ENCODE measurements at places on chromosomes 2 and 18.
A peak's percentile ranks its signal among the peaks of the same experiment; 100 is the strongest.

DNA sequence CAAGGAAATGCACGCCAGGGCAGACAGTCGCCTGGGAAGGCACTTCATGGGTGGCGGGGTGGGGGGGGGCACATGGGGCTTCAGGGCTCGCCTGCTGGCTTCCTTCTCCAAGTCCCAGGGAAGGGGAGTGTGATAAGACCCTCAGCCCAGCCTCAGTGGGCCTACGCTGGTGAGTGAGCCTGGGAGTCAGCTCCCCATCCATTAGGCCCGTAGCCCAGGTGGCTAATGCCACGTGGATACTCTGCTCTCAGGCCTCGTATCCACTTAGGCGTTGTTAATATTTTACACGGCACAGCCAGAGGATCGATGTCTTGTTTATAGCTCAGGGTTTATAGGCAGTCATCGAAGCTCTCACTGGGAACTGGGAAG lies 47.1 kb downstream of the KCNIP3 start:
- DNase-seq, result no peak

GRCh38 chr2:211867845-211868451 lies 670.7 kb downstream of the ERBB4 start:
- peak; percentile 66 for DNase-seq

GRCh38 chr2:23603156-23603555 lies 218.2 kb downstream of the KLHL29 start:
- DNase-seq, result no peak

DNA sequence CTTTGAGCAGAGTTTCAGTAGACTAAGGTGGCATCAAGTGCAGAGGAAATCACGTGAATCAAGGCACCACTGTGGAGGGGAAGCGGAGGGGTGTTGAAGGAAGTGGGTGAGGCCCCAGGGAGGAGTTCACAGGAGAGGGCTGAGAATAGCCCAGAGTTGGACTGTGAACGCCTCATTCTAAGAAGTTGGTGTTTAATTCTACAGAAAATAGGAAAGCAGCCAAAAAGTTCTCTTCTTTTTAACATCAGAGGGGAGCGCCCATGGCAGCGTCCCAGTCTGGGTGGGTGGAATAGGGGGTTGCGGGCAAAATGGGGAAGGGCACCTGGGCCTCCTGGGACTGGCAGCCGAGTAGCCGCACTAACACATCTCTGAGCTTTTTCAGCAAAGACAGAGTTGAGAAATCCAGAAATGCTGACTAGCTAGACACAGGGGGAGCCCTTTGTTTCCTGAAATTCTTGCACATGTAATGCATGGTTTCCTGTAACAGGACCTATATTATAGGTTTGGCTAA lies 97.0 kb downstream of the NEB start:
- DNase-seq, result no peak

- no peak for DNase-seq
Observed at GRCh38 chr18:78611869-78612268, 367.7 kb upstream of the SALL3 start.

- DNase-seq, result no peak
Observed at GRCh38 chr2:226756131-226756530, 43.5 kb downstream of the IRS1 start.

DNA sequence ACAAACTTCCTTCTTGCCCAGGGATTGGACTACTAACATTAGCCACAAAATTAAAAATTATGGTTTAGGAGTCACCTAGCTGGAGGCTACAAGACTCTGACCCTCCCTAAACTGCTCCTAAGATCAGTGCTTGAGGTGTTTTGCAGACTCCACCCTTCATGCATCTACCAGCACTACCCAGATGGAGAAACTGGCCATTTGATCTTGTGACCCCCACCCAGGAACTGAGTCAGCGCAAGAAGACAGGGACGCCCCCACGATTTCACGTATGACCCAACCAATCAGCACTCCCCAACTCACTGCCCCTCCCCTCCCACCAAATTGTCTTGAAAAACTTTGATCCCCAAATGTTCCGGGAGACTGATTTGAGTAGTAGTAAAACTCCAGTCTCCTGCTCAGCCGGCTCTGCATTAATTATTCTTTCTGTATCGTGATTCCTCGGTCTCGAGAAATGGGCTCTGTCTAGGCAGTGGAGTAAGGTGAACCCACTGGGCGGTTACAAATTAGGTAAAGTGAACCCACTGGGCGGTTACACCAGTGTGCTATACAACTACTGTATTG lies 40.1 kb upstream of the CCDC88A start:
- DNase-seq, result no peak

DNA sequence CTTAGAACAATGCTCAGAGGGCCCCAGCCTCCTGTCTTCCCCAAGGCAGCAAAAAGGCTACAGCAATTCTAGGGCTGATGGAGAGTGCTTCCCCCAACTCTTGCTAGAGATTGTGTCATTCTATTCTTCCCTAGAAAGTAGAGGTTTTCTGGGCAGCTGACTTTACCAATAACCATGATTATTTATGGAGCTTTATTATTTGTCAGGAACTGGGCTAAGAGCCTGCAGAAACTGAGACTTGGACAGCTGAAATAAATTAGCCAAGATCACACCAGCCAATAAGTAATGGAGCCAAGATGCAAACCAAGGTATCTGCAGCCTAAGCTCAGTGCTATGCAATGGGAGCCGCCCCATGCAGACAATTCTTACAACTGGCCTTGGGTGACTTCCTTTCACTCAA lies 84.8 kb downstream of the CCBE1 start:
- DNase-seq, result no peak

- DNase-seq, result no peak
Observed at GRCh38 chr2:128379021-128380015, 60.6 kb upstream of the HS6ST1 start.

DNA sequence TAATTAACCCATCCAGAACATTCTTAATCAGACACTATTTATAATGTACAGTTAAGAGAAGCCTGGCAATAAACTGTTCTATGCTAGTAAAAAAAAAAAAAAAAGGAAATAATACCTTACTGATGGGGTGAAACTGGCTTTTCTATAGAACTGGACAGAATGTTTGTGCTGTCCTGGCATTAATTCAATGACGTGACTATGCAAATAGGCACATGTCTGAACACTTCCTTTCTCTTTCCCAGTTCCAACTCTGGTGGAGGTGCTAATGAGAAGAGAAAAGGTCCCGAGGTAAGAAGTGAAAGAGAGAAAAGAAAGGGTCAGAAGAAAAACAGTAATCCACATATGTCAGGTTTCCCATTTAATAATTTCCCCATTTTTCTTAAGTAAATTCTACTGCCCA lies 508.4 kb downstream of the ZEB2 start:
- DNase-seq, result no peak

DNA sequence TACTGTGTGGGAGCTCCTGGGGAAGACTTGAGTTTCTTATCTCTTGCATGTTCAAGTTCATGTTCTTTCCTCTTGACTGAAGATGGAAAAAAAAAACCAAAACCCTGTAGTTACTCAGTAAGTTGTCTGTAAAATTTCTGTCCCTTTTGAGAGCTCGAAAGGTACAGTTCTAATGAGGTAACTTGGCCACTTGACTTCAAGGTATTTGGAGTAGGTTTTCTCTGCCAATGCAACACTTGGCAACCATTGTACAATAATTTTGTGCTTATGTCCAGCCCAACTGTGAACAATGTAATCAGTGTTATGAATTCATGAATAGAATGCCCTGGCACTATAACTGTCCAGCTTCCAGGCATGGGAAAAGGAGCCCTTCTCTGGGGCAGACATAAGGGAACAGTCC lies 111.0 kb downstream of the LIPG start:
- DNase-seq, result no peak

- DNase-seq, result no peak
Observed at GRCh38 chr2:98444436-98445176, at the start of gene INPP4A. INPP4A (plus strand) TSS chr2:98444858; CDS start chr2:98520049, 75,191 bp downstream.

GRCh38 chr18:77054288-77054605 lies 78.3 kb downstream of the MBP start:
- DNase-seq, result no peak

DNA sequence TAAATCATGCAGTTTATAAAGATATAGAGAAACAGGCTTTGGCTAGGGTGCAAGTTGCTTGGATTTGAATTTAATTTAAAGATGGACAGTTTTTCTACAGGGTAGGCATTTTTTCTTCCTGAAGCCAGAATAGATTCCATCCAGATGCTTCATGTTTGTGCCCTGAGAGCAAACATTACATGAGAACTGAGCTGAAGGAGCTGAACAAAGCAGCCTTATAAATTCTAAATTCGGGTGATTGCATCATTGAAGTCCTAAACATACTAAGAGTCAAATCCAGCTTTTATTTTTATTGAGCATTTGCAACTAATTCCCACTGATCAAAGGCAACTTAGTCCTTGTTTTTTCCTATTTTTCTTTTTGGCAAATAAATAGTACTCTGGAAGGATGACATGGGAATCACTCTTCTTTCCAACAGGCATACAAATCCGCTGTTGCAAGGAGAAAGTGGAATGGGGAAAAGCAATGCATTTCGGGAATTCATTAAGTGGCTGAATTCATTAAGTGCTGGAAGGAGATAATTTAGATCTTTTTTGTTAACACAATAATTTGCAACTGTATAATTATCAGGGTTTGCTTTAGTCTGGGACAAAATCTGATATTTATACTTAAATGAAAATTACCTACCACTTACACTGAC lies 828.0 kb downstream of the SLC4A3 start:
- no peak for DNase-seq

- DNase-seq, result no peak
Observed at GRCh38 chr2:37100054-37100453, 15.7 kb downstream of the GPATCH11 start.

GRCh38 chr2:43899589-43899988 lies 60.8 kb downstream of the ABCG8 start:
- DNase-seq, result no peak

DNA sequence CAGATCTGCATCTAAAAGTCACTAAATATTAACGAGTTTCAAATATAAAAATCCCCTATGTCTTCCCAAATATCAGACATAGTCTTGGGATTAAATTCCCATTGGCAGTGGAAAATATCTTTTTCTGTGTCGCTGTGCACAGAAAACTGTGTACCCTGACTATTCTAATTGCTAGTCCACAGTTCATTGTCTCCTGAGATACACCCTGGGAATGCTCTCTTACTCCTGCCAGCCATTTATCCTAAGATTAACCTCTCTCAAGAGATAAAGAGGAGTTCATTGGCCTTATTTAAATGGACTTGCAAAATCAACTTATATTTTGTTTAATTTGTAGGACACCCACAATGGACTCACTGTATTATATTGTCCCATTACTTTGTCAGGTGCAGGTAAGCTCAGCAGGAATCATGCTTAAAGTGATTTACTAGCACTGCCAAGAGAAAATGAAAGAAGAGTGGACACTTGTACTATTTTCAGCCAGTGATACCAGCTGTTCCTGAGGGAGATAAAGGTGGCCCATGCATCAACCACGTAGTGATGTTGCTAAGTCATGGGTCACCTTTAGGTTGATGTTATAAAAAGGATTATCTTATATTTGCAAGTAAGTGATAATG lies 553.8 kb downstream of the PIK3C3 start:
- no peak for DNase-seq

- no peak for DNase-seq
Observed at GRCh38 chr2:80499095-80499494, 194.5 kb upstream of the LRRTM1 start.

- DNase-seq, result no peak
Observed at GRCh38 chr2:120749506-120750431, 14.1 kb downstream of the GLI2 start.

GRCh38 chr2:177765698-177766097 lies 306.9 kb downstream of the PDE11A start:
- DNase-seq, result no peak

DNA sequence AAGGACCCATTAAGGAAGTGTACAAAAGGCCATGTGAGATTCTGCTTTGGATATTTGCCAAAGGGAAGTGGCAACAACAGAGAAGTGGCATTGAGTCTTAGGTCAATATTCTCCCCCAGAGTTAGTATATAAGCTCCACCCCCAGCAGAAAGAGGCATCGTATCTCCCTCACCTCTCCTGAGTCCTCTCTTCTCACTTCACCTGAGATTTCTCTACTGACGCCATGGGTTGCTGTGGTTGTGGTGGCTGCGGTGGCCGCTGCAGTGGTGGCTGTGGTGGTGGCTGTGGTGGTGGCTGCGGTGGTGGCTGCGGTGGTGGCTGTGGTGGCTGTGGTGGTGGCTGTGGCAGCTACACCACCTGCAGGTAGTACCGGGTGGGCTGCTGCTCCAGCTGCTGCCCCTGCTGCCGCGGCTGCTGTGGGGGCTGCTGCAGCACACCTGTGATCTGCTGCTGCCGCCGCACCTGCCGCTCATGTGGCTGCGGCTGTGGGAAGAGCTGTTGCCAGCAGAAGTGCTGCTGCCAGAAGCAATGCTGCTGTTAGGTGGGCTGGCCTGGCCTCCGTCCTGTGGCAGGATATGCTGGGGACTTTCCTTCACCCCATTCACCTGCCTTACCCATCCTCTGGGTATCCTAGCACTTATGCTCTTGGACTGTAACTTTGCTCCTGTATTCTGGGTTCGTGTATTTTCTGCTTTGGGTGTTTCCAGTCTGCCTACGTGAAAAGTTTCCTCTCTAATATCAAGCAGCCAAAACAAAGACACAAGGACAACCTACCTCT lies 5.9 kb downstream of the SCYGR3 start:
- no peak for DNase-seq

DNA sequence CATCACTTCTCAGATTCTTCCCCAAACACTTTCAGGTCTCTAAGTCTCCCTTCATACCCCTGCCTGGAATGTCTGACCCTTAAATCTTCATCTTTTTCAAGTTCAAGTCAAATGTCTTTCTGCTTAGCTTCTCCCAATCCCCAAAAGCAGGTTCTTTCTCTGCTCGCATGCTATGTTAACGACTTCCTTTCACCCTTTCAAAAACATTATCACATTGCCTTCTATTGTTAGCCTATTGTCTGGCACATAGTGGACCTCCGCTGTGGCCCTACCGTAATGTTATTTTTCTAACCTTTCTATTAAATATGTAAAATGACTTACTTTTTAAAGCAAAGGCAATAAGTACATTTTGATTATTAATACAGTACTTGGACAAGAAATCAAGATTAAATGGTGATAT lies 2.2 kb downstream of the CDKL4 start:
- no peak for DNase-seq

DNA sequence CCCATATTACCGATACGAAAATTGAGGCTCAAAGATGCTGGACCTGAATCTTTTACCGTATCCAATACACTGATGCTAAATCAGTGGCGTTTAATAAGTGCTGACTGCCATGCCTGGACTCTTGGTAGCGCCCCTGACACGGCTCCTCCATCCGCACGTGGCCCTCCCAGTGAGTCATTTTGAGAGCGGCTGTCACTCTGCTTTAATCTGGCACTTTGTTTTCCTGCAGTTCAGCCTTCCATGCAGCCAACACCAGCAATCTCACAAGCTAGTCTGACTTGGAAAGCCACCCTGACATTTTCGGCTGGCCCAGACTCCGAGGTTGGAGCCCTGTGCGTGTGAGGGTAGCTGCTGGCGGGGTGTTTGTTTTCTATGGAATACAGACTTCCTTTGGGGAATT lies 155.1 kb upstream of the LMAN1 start:
- DNase-seq, result no peak
